ENCODE measurements at places on chromosomes 6 and 20. TPM values are rescaled to one million over a fixed set of nuclear protein-coding genes. Genes with fewer than 3 reads are reported as not detected.

ADA gene
- total RNA-seq = 26.1 TPM

- DNase-seq = no peak
Measured at GRCh38 chr6:41489120-41489851, 56.9 kb upstream of the FOXP4 start.

DNA sequence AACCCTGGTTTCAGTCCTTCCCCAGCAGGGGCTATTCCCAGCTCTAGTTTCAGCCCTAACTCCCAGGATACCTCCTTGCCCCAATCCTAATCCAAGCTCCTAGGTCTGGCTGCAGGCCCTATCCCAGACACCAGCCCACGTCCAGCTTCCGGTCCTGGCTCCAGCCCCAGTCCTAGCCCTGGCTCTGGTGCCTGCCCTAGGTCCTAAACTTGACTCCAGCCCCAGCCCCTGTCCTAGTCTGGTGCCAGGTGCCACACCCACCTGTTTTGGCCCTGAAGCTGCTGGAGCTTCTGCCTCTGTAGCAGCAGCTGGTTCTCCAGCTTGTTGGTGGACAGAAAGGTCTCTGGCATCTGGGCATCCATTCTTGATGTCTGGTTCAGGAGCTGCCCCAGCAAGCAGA, 28.1 kb downstream of the ANGPT4 start:
- DNase-seq = no peak

TSPYL1 gene
- total RNA-seq = 98.3 TPM

DNA sequence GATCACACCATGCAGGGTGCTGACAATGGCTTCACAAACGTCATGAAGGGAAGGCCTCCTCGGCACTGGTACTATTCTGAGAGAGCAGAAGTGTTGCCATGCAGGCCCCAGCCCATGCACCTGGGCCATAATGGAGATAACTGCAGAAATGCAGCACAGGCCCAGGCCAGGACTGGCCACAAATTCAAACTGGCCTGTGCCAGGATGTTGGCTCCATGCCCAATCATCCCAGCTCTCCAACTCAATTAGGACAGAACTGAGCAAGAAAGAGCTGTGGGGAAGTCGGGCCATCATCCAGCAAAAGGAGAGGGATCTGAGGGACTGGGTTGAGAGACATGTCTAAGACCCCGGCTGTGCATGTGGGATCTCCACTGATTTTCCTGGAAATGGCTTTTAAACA, 48.9 kb upstream of the SYNDIG1 start:
- DNase-seq = no peak

DNA sequence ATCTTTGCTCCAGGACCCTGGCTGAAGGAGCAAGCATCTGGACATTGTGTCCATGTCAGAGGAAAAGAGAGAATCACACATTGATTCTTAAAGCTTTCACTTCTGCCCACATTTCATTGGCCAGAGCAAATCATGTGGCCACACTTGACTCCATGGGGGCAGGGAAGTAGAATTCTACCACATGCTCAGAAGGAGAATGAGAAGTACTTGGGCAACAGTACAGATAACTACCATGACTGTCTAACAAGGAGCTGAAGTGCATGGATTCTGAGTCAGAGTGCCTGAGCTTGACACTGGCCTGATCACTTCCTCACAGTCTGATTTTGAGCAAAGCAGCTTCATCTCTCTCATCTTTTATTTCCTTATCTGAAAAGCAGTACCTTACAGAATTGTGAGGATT, 38.6 kb downstream of the GHRH start:
- DNase-seq = no peak

CD93 gene
- 4.6 TPM for total RNA-seq

KCNK15 gene
- total RNA-seq = not detected

DNA sequence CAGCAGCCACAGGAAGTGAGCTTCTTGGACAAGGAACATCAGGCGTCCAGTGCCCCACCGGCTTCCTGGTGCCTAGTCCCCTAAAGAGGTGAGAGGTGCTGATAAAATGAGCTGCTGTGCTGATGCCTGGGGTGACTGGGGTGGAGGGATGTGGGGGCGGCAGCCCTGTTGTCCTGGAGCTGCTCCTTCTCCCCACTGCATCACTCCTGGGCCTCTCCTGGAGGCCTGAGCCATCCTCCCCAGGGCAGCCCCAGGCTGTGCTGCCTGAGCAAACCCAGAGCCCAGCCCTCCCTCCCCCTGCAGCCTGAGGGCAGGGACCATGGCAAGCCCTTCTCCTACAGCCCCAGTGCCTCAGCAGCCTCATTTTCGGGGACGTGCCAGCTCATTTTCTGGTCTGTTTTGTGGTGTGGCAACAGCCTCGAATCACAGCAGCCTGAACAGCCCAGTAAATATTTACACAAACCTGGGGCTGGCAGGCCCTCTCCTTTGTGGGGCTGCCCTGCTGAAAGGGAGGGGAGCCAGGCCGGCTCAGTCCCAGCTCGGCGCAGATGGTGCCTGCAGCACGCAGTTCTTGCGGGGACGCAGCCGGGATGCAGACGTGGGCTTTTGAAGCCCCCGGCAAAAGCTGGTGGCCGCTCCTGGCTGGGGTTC, 259.9 kb downstream of the DLL1 start:
- DNase-seq = no peak

- DNase-seq = no peak
Measured at GRCh38 chr20:11153819-11154218, 480.0 kb upstream of the JAG1 start.

DNA sequence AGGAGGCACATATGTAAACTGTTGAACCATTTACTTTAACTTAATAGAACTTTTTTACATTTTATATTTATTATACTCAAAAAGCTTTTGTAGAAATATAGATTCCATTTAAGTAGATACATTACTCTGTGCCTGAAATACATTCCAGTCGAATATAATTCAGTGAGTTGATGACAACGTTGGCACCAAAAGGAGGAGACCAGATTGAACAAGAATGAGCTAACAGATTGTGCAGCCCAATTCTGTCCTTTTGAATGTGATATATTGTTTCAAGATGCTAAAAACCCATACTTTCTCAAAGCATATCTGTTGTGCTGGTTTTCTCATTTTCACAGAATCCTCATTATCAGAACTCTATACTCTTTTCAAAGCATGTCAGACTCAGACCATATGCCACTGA, 147.4 kb upstream of the SIM1 start:
- DNase-seq = no peak

SAMD10 gene
- 31.8 TPM for total RNA-seq

LY6G6F gene
- not detected for total RNA-seq

TCP11 gene
- not detected for total RNA-seq

GRCh38 chr6:34248198-34248726, 544 bp downstream of the SMIM29 start:
- DNase-seq = no peak

MPIG6B gene
- 0.79 TPM for total RNA-seq

DNA sequence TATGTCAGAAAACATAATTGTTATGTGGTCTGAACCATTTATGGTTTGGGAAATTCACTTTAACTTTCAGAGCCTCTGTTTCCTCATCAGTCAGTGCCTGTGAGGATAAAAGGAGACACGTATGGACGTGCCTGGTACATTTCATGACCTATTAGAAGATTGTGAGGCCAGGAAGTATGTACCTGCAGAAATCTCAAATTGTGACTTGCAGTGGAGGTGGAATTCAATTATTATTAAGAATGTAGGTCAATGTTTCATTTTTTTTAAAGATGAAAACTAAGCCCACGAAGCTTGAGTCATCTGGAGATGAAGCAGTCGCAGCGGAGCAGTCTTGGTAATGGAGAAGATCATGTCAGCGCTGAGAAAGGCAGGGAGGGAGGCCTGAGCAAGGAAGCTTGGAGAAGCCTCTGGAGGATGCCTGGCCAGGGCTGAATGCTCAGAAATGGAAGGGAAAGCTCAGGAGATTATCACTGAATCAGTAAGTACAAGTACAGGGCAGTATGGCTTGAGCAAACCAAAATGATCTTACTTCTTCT, 3.9 kb upstream of the DSE start:
- no peak for DNase-seq

THBD gene
- not detected for total RNA-seq

DNA sequence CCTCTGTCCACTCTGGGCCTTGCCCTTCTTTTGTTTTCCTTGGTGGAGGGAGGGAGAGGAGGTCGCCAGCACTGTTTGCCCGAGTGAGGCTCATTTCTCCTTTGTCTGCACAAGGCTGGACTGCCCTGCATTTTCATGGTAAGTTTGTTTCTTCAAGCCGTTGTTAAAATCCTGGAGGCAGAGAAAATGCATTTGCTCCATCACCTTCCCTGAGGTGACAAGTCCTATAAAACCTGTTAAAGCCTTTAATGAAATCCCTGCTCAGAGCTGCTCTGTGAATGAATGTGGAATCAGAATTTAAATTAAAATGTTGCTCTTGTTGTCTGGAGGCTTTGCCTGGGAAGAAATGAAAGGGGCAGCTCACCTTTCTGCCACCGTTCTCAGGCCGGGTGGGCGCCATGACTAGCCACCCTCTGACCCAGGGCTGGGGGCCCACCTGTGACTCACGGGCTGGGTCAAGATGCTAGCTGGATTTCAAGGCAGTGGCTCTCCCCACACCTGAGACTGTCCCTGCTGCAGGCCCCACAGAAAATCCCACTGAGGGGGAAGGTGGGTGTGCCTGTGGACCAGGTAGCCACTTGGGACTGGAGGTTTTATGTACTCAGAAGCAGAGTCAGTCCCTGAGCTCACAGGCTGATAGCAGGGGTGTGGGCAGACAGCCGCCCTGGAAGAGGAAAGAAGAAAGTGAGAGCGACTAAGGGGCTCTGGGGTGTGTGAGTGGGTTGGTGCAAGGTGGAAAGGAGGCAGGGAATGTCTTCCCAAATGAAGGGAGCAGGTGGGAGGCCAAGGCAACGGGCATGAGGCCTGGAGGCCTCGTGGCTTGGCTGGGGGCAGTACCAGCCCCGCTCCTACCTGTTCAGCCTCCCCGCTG, 24.0 kb upstream of the MYT1 start:
- DNase-seq = no peak

DNA sequence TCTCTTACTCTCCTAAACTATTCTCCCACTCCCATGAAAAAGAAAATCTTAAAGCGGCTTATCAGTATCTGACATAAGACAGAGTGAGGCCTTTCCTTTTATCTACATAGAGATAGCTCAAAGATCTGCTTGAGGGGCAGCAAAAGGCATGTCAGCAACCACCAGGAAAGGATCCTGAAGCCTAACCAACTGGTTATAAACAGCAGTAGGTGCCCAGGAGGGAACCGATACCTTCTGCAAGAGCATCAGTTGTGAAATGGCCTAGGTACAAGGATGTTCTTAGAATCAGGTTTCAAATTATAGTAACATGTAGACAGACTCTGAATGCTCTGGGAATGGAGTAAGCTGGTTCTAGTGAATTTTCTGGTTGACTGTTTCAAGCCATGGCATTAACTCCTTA, 21.4 kb downstream of the JARID2 start:
- no peak for DNase-seq

GRCh38 chr6:51282026-51282425, 463.4 kb downstream of the TFAP2B start:
- no peak for DNase-seq

SIRPB2 gene
- 1.7 TPM for total RNA-seq

- DNase-seq = no peak
Measured at GRCh38 chr20:40467067-40467466, 222.0 kb downstream of the MAFB start.

- no peak for DNase-seq
Measured at GRCh38 chr6:56899311-56899710, 55.6 kb upstream of the BEND6 start.

GRM1 gene
- not detected for total RNA-seq

DNA sequence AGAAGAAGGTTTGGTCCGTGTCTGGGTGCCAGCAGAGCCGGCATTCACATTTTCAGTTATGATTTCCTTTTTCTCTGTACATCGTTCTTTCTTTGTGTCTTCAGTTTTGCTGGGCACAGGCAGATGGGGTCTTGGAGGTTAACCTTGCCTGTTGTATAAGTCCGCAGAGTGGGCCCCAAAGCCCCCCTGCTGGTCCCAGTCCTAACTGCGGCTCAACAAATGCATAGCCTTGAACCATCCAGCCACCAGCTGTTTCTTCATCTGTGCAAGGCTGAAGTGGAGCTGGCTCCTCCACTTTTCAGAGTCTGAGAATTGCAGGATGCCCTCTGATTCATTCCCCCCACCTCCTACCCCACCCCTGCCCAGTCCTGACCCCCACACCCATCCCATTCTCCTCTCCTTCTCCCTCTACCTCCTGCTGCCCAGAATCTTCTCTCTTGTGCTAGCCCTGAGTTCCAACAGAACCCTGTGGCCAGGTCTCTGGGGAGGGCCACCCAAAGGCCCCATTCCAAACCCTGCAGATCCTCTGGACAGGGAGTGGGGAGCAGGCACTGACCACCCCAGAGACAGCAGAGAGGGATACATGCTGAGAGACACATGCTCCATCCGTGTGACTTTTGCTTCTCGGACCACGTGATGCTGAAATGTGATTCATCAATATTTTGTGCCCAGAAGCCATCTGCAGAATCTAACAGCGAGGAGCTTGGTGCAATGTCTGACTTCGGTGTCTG, 386.5 kb upstream of the SULF2 start:
- DNase-seq = no peak

EEF1E1 gene
- total RNA-seq = 21.0 TPM

DNA sequence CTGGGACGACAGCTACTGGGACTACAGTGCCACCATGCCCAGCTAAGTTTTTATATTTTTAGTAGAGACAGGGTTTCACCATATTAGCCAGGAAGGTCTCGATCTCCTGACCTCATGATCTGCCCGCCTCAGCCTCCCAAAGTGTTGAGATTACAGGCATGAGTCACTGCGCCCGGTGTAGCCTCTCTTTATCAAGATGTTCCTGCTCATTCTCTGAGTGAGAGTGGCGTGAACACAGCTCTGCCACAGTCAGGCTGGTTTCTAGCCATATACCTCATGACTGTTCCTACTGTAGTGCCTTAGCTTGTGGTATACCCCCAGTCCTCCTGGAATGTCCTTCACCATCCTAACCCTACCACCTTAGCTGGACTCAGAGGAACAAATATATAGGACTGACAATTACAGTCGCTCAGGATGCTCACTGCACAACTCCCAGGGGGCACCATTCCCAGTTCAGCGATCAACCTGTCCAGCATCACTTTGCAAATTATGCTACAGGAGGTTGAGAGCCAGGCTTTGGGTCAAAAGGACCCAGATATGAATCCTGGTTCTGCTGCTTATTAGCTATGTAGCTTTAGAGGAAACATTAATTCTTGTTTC, 86.3 kb downstream of the CHMP4B start:
- DNase-seq = no peak

- DNase-seq = no peak
Measured at GRCh38 chr6:7424967-7425807, 35.6 kb downstream of the RIOK1 start.

SAMD3 gene
- 23.7 TPM for total RNA-seq
